ENCODE measurements at places on chromosomes 13 and 19. TPM values are rescaled to one million over a fixed set of nuclear protein-coding genes. Genes with fewer than 3 reads are reported as not detected.

DNA sequence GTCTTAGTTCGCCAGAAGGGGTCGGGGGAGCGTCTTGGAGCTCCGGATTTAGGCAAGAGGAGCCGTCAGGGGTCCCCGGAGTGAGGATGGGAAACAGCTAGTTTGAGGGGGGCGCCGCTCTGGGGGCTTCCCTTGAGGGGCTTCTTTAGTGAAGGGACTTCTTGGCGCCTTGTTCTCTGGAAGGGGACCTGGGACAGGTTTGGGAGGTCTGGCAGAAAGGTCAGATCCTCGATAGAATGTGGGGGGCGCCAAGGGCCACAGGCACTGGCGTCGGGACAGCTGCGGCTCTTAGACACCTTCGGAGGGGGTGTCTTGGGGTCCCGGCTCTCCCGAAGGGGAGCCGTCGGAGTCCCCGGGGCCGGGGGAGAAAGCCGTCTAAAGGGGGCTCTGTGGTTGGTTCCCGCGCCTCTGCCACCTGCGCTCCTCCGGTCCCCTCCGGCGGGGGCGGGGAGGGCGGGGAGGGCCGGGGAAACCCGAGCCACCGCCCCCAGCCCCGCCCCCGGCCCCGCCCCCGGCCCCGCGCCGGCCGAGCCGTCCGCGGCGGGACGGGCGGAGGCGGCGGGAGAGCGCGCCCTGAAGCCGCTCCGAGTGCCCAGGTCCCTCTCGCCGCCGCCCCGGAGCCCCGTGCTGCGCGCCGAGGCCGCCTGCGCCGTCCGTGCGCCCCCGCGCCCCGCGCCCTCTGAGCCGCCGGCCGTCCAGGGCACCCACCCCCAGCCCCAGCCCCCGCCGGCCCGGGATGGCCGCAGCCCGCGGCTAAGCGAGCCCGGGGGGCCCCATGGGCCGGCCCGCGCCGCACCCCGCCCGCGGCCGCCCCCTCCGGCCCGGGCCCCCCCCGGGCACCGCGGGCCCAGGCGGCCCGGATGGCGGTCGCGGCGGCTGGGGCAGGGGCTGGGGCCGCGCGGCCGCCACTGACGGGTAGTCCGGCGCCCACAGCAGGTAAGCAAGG, at the start of gene NRTN:
Gene NRTN (plus strand): TSS at position 552 of the 946 bp plus-strand sequence. CDS start 19,099 bp downstream, outside the sequence.
- peak; percentile 47 for DNase-seq

Gene ATXN8OS
- total RNA-seq, result not detected

GRCh38 chr13:33659894-33660293, 158.1 kb upstream of the RFC3 start:
- no peak for DNase-seq

- no peak for DNase-seq
Observed at GRCh38 chr13:96426167-96426566, 336.3 kb downstream of the HS6ST3 start.

DNA sequence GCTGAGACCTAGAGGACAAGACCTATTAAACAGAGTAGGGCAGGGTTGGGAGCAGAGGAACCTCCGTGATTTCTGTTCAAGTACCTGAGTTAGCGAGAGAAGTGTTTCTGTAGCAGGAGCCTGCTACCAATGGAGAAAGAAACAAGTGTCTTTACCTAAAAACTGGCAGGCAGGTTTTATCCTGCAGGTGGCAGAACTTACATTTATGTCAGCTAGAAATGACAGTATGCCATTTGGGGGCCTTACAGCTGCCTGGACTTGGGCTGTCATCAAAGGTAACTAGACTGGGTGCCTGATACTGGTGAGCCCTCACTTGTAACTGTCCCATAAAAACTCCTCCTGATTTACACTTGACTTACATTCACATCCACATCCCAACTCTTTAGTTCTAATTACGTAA, 185.3 kb upstream of the MIR17HG start:
- DNase-seq, result no peak

DNA sequence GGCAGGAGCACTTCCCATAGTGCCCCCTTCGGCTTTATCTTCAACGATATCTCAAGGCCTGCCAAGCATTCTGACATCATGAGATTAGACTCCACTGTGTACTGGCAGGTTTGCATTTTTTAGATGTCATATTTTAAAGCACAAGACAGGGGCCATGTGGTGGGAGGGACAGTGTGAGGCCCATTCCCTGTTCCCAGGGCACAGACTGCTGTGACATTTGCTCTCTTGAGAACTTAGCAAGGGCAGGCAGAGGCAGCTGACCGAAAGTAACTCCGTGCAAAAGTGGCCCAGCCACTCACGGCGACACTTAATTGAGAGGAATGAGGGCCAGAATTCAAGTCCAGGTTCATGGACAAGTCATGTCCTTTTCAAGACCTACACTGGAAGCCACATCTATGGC, 201.8 kb downstream of the COL4A1 start:
- DNase-seq, result no peak

Gene TEX26
- not detected for total RNA-seq

GRCh38 chr13:61192826-61193225, 222.8 kb downstream of the PCDH20 start:
- DNase-seq, result no peak

Gene RPS15
- total RNA-seq, result 1,168 TPM

Gene ZNF845
- 5.7 TPM for total RNA-seq

GRCh38 chr13:96728463-96728862, 265.8 kb downstream of the OXGR1 start:
- DNase-seq, result peak; percentile 23

DNA sequence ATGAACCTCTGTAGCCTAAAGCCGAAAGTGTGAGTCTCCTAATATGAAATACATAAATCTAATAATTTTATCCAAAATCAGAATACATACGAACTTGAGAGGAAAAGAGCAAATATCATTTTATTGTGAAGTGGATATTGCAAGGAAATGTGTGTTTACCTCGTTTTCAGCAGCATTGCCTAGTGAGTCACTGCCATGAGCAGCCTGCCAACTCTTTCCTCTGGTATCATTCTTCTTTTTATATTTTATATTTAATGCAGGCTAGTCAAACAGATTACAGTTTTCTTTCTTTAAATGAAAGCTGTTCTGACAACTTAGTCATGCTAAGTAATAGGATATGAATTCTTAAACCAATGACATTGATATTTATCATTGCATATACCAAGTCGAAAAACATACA, 44.2 kb downstream of the EDNRB start:
- DNase-seq, result peak; percentile 18

- DNase-seq, result no peak
Observed at GRCh38 chr13:100674572-100674871, at the start of gene TMTC4. Gene TMTC4 (minus strand): TSS chr13:100674795. CDS start chr13:100670362, 4,433 bp downstream.

- DNase-seq, result peak; percentile 28
Observed at GRCh38 chr13:47334173-47334572, 437.3 kb upstream of the HTR2A start.

- DNase-seq, result peak; percentile 18
Observed at GRCh38 chr13:45269204-45269603, 68.4 kb upstream of the KCTD4 start.

DNA sequence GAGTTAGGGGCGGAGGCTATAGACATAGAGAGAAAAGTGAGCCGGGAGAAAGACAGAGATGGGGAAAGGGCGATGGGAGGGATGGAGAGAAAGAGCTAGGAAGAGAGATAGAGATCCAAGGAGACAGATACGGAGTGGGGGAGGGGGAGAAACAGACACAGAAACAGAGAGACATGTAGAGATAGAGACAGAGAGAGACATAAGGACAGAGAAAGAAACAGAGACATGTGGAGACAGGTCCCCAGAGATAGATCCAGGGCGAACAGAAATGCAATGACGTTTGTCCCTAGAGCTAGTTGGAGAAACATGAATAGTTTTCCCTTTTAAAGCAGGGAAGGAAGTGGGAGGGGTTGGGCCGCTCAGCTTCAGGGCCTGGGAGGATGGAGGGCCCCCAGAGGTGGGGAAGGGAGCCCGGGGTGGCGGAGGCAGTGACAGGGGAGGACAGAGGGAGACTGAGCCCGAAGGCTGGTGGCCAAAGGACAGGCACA, 4.6 kb downstream of the PPP1R14A start:
- no peak for DNase-seq

Gene ZNF560
- total RNA-seq, result not detected

GRCh38 chr19:3852614-3853254, 16.1 kb downstream of the ZFR2 start:
- DNase-seq, result peak; percentile 99

Gene GPR180
- 4.9 TPM for total RNA-seq

- DNase-seq, result peak; percentile 94
Observed at GRCh38 chr19:16829010-16829821, at the start of gene SIN3B. Gene SIN3B (plus strand): TSS chr19:16829398. CDS start chr19:16829421, 23 bp downstream.

Gene OR7G3
- not detected for total RNA-seq

DNA sequence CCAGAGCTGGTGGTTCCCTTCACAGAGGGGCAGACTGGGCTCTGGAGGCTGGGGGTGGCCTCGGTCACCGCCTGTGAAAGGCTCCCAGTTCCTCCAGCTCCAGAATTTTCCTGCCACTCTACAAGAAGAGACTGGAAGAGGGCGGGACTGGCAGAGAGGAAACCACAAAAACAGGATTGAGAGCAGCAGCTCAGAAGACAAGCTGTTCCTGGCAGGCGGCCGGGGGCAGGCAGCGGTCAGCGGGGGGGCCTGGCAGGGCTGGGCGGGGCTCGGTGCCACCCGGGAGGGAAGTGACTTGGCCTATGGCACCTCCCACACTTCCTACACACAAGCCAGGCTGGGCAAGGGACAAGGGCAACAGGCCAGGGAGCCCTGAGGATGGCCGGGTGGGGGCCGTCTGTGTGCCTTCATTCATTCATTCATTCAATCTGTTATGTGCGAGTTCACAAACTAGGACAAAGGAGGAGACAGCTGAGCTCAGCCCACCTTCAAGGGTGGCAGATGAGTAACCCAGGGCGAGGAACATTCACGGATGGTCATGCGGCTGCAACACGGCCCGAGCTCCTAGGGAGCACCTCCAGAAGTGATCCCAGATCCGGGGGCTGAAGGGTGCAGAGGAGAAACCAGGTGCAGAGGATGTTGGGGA, 16.9 kb upstream of the BTBD2 start:
- peak; percentile 98 for DNase-seq

Gene PRX
- 2.1 TPM for total RNA-seq

Gene ZNF415
- total RNA-seq, result not detected

GRCh38 chr19:55373306-55373992, 3.2 kb upstream of the TMEM190 start:
- DNase-seq, result no peak

Gene AMH
- 11.9 TPM for total RNA-seq

Gene NLRP4
- not detected for total RNA-seq

- DNase-seq, result no peak
Observed at GRCh38 chr13:71624653-71625600, 242.1 kb downstream of the DACH1 start.

- DNase-seq, result peak; percentile 81
Observed at GRCh38 chr13:79282976-79283375, 123.1 kb downstream of the RBM26 start.

DNA sequence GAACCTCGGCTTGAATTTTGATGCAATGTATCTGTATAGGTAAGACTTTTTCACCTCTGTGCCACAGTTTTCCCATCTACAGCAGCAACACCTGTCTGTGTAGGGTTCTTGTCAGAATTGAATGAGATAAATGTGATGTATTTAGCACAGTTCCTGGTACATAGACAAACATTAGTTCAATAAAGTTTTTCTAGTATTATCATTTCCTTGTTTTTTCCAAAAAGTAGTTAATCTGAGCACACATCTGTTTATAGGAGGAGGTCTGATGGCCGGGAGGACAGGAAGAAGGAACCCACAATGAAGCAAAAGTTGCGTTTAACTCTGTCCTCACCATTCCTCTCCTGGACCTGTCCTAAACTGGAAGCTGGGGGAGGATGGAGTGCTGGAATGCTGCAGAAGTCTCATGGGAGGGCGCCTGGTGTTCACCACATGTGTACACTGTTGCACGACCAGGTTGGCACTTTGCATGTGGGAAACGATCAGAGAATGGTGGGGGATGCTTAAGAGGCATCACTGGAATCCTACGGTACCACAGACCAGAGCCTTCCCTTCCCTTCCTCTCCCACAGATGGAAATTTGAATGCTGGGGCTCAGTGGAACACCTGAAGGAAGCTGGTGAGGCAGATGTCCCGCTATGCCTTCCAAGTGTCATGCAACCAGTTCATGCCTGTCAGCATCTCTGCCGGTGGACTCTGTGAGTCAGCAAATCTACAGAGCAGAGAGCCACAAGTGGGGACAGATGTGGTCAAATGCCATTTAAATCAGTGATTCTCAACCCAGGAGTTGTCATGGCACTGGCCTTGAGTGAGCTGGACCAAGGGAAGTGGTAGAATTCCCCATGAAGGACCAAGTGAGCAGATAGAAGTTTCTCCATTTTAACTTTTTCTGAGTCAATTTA, 315.6 kb downstream of the DLEU7 start:
- DNase-seq, result no peak

Gene CATSPERD
- not detected for total RNA-seq

DNA sequence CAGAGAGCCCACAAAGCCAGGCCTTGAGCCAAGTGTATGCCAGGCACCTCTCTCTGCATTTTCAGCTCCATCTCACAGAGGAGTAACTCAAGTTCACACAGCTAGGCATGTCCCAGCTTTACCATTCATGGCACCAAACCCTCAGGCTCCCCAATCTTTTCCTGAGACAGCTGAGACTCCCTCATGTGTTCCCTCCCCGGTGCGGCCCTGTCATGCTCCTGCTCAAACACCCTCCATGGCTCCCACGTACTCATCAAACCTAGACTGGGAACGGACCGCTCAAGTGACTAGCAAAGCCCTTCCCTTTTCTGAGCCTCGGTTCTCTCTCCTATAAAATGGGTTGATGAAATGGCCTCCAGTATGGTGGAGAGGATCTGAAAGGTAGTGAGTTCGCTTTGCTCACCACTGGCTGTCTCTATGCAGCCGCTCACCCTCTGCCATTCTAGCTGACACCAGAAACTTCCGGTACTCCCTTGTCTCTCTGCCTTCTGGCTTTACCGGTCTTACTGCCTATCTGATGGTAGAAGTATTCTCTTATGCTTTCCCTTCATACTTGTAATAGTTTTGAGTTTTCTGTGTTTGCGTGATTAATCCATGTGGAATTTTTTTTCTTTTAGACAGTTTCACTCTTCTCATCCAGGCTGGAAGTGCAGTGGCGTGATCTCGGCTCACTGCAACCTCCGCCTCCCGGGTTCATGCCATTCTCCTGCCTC, 7.8 kb upstream of the SLC44A2 start:
- DNase-seq, result no peak

- no peak for DNase-seq
Observed at GRCh38 chr19:5430237-5430636, 25.0 kb upstream of the ZNRF4 start.

Gene ELSPBP1
- not detected for total RNA-seq

- no peak for DNase-seq
Observed at GRCh38 chr19:6826281-6826920, 53.9 kb downstream of the VAV1 start.

DNA sequence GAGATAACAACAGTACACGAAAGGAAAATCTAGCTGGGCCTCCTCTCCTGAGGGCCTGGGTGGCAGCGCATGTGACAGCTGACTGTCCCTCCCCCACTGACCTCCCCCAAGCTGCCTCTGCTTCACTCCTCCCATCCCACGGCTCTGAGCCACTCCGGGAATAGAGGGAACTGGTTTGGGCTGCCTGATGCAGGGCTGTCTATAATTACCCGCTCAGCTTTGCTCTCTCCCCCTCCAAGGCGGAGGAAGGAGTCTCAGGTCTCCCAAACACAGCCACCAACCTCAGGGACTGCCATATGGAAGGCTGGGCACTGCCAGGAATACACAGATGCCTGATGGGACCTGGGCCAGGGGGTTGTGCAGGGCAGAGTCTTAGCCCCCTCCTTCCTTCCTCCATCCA, 7.9 kb downstream of the NAPA start:
- DNase-seq, result no peak

Gene GJB6
- not detected for total RNA-seq

GRCh38 chr19:1822210-1822609, 10.1 kb upstream of the ATP8B3 start:
- DNase-seq, result no peak

Gene WIZ
- total RNA-seq, result 46.5 TPM
